ENCODE measurements at places on chromosomes 1 and 21.

- DNase-seq, result no peak
Measured at GRCh38 chr1:8193840-8194406, 124.0 kb upstream of the SLC45A1 start.

DNA sequence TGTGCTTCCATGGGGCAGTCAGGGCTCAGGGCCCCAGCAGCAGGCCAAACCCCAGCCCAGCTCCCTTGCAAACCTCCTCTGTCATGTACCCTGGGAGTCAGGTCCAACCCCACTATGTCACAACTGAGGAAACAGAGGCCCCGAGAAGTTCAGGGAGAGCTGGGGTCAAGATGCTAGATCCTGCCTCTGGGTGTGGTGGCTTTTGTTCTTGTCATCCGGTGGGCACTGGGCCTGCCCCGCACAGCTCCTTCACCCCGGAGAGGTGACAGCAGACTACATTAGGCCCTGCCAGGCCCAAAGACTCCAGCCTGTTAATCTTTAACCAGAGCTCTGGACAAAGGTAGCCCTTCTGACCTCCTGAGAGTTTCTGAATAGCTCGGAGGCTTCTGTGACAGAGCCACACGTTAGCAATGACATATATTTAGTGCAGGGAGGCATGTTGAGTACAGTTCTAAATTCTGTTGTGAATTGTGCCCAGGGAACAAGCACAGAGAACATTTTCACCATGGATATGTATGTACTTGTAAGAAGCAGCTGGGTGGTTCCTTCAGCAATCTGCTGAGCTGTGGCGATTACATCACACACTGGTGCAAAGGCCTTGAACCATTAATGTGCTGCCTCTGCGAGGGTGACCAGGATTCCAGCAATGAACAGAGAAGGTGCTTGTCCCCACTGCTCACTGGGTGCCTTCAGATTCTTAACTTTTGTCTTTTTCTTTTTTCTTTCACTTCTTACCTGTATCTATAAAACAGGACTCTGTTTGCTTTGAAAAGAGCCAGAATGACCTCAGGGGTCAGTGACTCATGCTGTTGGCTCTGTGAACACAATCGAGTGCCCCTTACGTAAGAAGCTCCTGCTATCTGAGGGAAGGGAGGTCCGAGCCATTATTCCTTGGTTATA lies 102.8 kb downstream of the RHOU start:
- peak; percentile 60 for DNase-seq

- no peak for DNase-seq
Measured at GRCh38 chr1:62306065-62306464, 13.2 kb downstream of the KANK4 start.

DNA sequence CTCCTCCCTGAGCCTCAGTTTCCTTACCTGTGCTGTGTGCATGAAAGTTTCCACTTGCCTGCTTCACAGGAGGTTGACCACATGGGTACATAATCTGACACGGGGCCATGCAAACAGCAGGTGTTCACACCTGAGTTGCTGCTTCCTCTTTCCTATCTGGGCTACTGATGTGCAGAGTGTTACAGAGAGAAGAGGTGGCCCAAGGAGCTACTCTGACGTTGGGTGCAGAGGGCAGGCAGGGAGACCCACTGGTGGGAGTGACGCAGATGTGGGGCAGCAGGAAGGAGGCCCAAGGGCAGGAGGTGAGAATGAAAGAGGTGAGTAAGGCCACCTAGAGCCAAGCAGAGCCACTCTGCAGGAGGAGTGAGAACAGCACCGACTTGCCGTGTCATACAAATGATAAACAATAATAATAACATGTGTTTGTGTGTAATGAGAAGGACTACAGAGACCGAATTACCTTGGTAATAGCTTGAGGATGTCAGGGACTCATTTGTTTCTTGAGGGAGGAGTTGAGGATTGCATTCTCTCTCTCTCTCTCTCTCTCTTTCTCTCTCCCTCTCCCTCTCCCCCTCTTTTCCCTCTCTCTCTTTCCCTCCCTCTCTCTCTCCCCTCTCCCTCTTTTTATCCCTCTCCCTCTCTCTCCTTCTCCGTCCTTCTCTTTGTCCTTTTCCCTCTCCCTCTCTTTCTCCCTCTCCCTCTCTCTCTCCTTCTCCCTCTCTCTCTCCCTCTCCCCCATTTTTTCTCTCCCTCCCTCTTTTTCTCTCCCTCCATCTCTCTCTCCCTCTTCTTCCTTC lies 87.4 kb upstream of the IGSF21 start:
- DNase-seq, result no peak

- DNase-seq, result no peak
Measured at GRCh38 chr1:205398586-205398985, 23.3 kb downstream of the LEMD1 start.

DNA sequence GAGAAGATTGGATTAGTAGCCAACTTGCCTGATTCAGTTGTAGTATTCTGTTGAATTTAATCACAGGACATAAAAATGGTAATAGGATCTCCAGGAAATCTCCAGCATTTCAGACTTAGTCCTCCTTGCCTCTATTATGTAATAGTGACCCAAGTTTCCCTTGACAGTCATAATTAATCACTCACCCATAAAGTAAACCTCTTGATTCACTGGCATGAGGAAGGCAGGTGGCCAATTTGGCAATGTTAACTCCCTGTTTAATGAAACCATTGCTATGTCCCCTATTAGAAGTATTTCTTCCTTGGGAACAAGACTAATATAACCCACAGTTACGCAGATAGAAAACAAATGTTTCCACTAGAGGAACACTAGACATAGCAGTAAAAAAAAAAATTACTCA lies 604.8 kb upstream of the CXADR start:
- peak; percentile 17 for DNase-seq

GRCh38 chr1:111604931-111605330 lies 14.7 kb upstream of the RAP1A start:
- peak; percentile 84 for DNase-seq

GRCh38 chr1:244302876-244303609 lies 148.7 kb downstream of the ADSS2 start:
- peak; percentile 41 for DNase-seq

GRCh38 chr1:8259498-8260290 lies 58.2 kb upstream of the SLC45A1 start:
- peak; percentile 65 for DNase-seq

DNA sequence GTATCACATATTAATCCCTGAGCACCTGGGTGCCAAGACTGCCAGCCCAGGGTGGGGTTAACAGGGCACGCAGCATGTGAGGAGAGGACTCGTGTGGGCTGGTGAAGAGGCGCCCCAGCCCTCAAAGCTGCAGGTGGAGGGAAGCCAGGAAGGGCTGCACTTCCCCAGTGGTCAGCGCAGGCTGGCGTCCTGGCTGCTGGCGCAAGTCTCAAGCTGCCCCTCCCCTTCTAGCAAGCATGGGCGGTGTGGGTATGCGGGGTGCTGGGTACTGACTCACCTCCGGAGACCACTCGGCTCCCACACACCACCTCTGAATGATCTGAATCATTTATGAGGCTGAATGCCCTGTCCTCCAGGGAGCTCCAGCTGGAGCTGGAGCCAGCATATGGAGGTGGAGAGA lies 44.0 kb downstream of the EIF2D start:
- DNase-seq, result no peak

DNA sequence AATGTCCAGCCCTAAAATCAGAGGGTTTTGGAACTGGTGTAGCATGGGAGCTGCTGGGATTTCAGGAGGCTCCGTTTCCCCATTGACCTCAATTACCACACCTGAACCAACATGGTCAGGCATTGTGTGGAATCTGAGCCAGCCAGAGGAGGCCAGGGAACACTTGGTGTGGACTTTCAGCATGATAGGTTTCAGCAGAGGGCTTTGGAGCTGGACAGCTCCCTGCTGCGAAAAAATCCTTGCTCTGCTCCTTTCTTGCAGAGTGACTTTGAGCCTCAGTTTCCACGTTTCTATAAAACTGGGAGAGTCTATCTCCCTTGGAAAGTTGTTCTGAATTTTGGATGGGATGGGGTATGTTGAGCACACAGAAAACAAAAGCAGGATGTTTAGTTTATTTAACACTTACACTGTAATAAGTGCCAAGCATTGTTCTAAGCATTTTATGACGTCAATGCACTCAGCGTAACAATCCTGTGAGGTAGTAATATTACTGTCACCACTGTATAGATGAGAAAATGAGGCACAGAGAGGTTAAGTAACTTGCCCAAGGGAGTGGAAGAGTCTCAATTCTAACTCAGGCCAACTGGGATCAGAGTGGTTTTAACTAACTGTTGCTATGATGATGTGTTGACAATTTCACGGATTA lies 168.0 kb downstream of the GRIK3 start:
- DNase-seq, result no peak

GRCh38 chr1:111769517-111770146 lies 13.9 kb downstream of the DDX20 start:
- DNase-seq, result peak; percentile 71

DNA sequence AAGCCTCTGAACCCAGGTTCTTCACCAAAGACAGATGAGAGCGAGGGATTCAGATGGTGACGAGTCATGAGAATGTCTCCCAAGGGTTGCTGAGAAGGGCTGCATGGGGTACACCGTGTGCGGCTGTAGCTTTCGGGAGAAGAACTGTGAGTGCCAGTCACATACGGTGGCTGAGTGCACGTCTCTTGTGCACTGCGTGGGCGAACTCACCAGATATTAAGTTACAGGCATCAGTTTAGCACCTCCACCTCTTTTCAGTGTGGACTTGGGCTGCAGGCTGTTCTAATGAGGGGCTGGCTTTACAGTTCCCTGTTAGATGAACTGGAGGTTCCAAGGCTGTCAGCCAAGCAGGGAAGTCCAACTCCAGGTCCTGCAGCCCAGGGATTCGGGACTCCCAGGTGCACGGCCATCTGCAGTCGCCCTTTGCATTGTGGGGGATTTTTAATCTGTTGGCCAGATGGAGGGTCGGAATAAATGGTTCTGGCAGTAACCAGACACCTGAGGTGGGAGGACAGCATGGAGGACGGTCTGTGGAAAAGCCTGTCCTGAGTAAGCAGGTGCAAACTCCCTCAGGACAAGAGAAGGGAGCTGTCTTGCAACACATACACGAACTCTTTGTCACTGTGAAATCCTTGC lies 26.5 kb upstream of the AVPR1B start:
- no peak for DNase-seq

GRCh38 chr1:228463559-228464455 lies 23.4 kb upstream of the RNF187 start:
- no peak for DNase-seq

DNA sequence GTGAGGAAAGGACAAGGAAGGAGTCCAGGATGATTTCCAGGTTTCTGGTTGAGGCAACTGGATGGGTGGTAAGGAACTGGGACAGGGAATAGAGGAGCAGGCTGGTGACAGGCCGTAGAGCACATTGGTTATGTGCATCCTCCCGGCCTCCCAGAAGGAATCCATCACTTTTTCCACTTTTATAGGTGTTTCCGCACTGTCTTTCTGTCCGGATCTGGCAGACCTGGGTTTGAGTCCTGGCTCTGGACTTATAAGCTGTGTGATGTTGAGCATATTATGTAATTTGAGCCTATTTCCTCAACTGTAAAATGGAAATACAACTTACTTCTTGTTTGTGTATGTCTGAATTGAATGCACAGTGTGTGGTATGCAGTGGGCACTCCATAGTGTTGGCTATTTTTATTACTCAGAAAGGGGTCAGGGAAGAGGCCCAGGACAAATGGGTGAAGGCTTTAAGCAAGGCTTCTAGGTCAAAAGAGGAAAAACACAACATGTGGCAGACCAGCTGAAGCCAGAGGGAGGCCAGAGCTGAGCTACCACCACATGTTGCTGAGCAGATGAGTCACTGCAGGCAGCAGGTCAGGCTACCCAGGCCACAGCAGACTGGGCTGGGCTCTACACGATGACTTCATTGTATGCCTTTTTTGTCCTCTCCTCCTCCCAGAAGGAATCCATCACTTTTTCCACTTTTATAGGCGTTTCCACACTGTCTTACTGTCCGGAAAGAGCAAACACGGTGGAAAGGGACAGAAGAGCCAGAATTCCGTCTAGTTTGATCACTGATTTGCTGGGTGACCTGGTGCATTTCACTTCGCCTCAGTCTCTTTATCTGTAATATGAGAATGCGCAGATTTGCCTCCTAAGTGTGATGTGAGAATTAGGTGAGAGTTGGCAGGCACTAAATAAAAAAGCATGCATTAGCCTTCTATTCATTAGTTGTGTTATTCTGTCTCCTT lies 791 bp upstream of the MAST2 start:
- peak; percentile 96 for DNase-seq

- no peak for DNase-seq
Measured at GRCh38 chr1:195576641-195577040, 1031.6 kb downstream of the KCNT2 start.

GRCh38 chr1:46171871-46172270 lies 3.0 kb upstream of the TSPAN1 start:
- DNase-seq, result no peak

- DNase-seq, result no peak
Measured at GRCh38 chr1:16391411-16391810, 24.4 kb downstream of the SZRD1 start.

DNA sequence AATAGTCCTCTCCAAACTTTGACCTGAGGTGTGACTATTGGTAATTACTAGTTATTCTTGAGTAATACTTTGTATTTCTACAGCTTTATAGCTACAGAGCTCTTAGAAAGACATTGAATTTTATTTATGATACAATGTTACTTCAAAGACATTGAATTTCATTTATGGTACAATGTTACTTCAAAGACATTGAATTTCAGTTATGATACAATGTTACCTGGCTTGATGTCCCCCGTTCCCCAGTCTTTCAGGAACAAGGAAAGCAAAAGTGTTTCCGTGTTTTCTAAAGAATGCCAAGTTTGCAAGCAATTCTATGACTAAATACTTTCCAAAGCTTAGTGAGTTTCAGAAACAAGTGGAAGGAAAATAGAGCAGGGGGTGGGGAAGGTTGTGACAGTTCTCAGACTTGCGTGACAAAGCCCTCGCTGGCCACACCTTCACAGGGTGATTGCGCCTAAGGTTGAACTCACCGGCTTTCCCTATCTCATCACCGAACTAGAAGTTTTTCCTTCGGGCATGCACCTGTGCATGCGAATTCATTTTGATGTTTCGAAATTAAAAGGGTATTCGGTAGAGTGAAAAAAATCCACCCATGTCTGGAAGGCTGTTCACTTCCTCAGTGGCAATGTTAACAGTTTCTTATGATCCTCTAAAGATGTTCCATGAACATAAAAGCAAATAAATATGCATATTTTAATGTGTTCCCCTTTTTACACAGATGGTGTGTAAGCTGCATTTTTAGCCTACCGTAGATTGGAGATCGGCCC lies 909 bp upstream of the PAXBP1 start:
- peak; percentile 11 for DNase-seq

DNA sequence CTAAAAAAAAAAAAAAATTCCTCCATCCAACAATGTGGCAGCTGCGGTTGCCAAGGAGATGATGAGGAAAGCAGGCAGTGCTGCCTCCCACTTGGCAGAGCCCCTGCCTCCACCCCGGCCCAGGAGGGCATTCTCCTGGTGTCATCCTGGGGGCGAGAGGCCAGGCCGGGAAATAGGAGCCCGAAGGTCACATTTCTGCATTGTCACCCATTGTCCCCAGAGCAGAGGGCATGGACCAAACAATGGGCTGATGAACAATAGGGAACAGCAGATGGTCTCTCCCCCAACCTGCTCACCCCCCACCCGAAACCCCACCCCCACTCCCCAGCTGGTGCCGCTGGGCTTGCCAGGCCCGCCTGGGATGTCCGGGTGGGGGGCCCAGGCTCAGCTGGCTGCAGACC lies 37.3 kb downstream of the CAMK2N1 start:
- no peak for DNase-seq

All from fibroblast of upper back skin (primary cell).